ENCODE measurements at places on chromosomes 16 and 17. TPM values are rescaled to one million over a fixed set of nuclear protein-coding genes. Genes with fewer than 3 reads are reported as not detected.

- H3K27ac ChIP-seq = peak overlapping the region; percentile 22
- H3K36me3 ChIP-seq = no peaks in the 10 kb centered on the region
- no peak overlapping the region for H3K4me3 ChIP-seq
- H3K27me3 ChIP-seq = no peaks in the 10 kb centered on the region
Observed at GRCh38 chr17:49747632-49748031, 16.3 kb downstream of the FAM117A start.

DNA sequence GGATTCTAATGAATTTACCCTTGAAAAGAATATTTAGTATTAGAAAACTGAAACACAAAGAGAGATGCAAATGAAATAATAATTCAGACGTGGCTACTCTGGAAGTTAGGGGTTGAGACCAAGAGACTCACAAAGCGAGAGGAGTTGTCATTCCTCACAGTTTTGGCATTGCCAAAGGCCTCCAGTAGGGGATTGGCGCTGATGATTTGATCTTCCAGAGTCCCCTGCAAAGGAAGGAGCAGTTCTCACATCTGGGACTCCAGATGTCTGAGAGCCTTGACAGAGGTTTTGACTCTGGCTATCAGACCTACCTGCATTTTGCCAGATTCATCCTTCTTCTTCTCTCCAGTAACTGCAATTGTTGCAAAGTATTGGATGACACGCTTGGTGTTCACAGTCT, 6.6 kb downstream of the MYH8 start:
- no peak overlapping the region for H3K27ac ChIP-seq
- DNase-seq = no peak
- no peaks in the 10 kb centered on the region for H3K36me3 ChIP-seq
- no peaks in the 10 kb centered on the region for H3K27me3 ChIP-seq

The TBC1D3 gene
- 3.8 TPM for total RNA-seq

GRCh38 chr17:5715478-5715877, 131.2 kb upstream of the NLRP1 start:
- no peak overlapping the region for H3K4me3 ChIP-seq
- DNase-seq = no peak
- no peak overlapping the region for H3K27ac ChIP-seq

The GAST gene
- total RNA-seq = not detected

DNA sequence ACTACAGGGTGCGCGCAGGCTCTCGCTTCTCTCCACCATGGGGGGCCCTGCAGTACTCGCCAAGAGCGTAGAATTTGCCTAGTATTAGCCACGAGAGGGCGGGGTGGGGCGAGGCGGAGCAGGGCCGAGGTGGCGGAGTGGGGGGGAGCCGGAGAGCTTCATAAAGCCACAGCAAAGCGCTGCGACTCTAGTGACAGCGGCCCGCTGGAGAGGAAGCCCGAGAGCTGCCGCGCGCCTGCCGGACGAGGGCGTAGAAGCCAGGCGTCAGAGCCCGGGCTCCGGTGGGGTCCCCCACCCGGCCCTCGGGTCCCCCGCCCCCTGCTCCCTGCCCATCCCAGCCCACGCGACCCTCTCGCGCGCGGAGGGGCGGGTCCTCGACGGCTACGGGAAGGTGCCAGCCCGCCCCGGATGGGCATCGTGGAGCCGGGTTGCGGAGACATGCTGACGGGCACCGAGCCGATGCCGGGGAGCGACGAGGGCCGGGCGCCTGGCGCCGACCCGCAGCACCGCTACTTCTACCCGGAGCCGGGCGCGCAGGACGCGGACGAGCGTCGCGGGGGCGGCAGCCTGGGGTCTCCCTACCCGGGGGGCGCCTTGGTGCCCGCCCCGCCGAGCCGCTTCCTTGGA, at the start of gene TBX21:
TBX21 (plus strand) TSS at position 190 of the 627 bp plus-strand sequence; CDS start at position 409, 219 bp downstream.
- no peak within 1 kb of the TSS for H3K27ac ChIP-seq
- H3K27me3 ChIP-seq = peaks cover 8% of the 10 kb centered on the region
- peak; percentile 44 for DNase-seq
- peak within 1 kb of the TSS; percentile 43 for H3K4me3 ChIP-seq

DNA sequence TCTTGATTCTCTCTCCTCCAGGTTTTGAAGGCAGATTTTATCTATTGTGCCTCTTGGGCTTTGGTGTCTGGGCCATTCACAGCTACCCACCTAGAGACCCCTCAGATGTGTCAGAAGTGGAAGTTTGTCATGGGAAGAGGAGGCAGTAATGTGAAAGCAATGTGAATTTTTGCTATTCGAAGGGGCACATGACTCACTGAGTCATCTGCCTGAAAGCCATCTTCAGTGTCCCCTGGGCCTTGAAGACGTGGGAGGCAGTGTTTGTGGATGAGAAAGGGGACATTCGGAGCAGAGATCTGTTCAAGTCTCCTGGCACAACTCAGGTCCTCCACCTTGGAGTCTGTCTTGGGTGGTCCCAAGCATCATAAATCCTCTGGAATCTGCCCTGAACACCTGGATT, 530.2 kb downstream of the NPIPA7 start:
- H3K4me3 ChIP-seq = no peak overlapping the region
- no peaks in the 10 kb centered on the region for H3K27me3 ChIP-seq
- DNase-seq = no peak
- H3K27ac ChIP-seq = no peak overlapping the region

GRCh38 chr16:22323959-22324786, 27.0 kb downstream of the POLR3E start:
- no peak overlapping the region for H3K27ac ChIP-seq
- H3K4me1 ChIP-seq = no peaks in the 10 kb centered on the region
- no peak for DNase-seq

Measured in liver (tissue), 10 donors.